GM23338 (cell line): ENCODE measurements at places on chromosomes 6 and 20.

GRCh38 chr6:119110601-119111548, 32.4 kb upstream of the FAM184A start:
- peak; percentile 75 for DNase-seq

GRCh38 chr20:16695628-16696027, 34.2 kb upstream of the SNRPB2 start:
- no peak for DNase-seq

GRCh38 chr6:36979347-36979742, 6.7 kb downstream of the MTCH1 start:
- DNase-seq = no peak

DNA sequence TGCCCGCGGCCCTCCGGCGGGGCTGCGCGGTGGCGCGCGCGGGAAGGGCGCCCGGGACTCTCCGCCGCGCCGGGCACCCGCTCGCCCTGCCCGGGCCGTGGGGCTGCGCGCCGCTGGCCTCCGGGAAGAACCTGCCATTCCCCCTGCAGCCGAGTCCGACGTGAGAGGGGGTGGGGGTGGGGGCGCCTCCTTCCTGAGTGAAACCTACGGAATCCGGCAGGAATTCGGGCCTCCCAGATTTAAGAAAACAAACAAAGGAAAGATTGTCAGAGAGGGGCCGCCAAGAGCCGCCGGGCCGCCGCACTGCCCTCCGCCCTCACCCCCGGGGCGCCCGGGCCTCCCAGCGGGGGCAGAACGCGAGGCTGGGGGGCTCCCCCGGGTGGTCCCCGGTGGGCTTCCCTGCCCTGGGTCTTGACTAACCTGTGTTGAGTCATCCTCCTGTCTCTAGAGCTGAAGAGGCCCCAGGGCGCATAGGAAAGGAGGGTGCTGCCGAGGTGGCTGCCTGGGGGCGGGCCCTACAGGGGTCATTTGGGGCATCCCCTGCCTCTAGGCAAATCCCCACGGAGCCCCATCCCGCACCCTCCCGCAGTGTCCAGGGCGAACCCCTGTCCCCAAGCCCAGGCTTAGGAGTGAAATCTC, 42.2 kb upstream of the FOXP4 start:
- peak; percentile 72 for DNase-seq

- DNase-seq = no peak
Observed at GRCh38 chr6:121726596-121726995, 291.1 kb downstream of the GJA1 start.

- no peak for DNase-seq
Observed at GRCh38 chr20:51648571-51648947, 106.0 kb upstream of the NFATC2 start.

GRCh38 chr6:28553384-28553985, 27.8 kb downstream of the GPX5 start:
- DNase-seq = no peak

DNA sequence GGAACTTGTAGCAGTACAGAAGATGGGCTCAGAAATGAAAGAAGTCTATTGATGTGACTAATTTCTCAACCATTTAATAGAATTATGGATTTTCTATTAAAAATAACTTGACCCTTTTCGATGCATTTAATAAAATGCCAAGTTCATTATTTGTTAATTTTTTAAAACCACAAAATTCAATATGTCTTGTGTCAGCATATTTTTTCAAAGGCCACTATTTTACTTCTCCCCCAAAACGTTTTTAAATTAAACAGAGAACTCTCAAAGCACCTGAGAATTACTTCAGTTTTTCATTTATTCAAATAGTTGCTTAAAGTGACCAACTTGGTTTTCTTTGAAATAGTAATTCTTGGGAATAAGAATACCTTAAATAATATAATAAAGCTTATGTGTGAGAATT, 8.6 kb downstream of the TOP1 start:
- no peak for DNase-seq

- DNase-seq = no peak
Observed at GRCh38 chr20:7147220-7147601, 379.7 kb downstream of the BMP2 start.

- no peak for DNase-seq
Observed at GRCh38 chr6:113630738-113631535, 226.2 kb upstream of the MARCKS start.

DNA sequence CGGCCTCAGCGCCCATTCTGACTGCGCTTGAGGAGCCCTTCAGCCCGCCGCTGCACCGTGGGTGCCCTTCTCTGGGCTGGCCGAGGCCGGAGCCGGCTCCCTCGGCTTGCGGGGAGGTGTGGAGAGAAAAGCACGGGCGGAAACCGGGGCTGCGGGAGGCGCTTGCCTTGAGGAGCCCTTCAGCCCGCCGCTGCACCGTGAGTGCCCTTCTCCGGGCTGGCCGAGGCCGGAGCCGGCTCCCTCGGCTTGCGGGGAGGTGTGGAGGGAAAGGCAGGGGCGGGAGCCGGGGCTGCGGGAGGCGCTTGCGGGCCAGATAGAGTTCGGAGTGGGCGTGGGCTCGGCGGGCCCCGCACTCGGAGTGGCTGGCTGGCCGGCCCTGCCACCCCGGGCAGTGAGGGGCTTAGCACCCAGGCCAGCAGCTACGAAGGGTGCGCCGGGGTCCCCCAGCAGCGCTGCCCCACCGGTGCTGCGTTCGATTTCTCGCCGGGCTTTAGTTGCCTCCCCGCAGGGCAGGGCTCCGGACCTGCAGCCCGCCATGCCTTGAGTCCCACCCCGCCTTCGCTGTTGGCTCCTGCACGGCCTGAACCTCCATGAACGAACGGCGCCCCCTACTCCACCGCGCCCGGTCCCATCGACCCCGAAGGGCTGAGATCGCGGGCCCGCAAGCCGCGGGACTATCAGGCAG, 45.7 kb upstream of the MCUR1 start:
- peak; percentile 69 for DNase-seq

GRCh38 chr6:743320-744096, 50.6 kb upstream of the EXOC2 start:
- DNase-seq = no peak
